Kidney epithelial cell (primary cell): ENCODE measurements at places on chromosomes 7 and 10.

DNA sequence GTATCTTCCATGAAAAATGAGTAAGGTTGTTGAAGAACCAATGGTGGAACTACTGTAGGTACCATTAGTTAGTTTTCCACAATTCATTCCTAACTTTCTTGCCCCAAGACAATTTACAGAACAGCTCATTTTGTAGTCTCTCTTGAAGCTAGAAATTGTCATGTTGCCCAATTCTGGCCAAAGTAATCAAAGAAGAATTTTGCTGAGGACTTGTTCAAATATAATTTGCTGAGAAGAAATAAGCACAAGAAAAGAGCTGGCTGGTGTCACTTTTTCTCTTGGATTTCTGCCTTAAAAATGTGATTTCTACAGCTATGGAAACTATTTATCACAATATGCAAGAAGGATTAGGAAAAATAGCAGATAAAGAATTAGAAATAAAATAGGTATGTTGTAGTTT, 199.2 kb upstream of the SEMA3A start:
- DNase-seq = no peak

GRCh38 chr10:98790817-98791216, 344.1 kb upstream of the HPS1 start:
- no peak for DNase-seq

DNA sequence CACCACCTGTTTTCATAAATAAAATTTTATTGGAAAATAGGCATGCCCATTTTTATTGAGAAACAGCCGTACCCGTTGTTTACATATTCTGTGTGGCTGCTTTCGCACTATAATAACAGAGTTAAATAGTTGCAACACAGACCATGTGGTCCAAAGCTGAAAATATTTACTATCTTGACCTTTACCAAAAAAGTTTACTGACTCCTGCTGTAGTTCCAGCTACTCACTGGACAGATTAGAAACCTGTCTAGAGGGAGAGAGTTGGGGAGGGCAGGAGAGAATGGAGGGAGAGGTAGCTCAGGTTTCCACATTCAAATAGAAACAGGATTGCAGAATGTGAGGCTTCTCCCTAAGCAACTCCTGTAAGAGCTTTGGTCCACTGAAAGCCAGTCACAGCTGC, 55.1 kb upstream of the GLCCI1 start:
- DNase-seq = no peak

- DNase-seq = no peak
Observed at GRCh38 chr7:18405726-18406125, 89.8 kb upstream of the HDAC9 start.

GRCh38 chr7:97971120-97971989, 18.6 kb downstream of the OCM2 start:
- DNase-seq = no peak

- no peak for DNase-seq
Observed at GRCh38 chr10:80642661-80643060, 105.0 kb downstream of the SH2D4B start.

DNA sequence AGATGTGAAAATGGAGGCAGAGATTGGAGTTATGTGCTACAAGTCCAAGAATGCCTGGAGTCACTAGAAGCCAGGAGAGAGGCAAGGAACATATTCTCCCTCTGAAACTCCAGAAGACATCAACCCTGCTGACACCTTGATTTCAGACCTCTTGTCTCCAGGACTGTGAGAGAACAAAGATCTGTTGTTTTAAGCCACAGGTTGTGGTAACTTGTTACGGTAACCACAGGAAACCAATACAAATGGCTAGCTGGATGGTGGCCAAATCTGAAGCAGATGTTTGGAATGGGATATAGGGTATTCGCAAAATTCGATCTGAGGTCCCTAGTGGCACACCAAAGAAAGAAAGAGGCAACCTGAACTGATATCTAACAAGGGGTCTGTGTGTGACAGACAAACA, 129.0 kb downstream of the HERPUD2 start:
- DNase-seq = no peak
